ENCODE measurements at places on chromosomes 7 and 10. TPM values are rescaled to one million over a fixed set of nuclear protein-coding genes. Genes with fewer than 3 reads are reported as not detected.

Gene OR6B1
- not detected for total RNA-seq

Gene PTPRN2
- total RNA-seq = 7.2 TPM

Gene COL1A2
- total RNA-seq = 0.16 TPM

Gene MPP7
- 13.5 TPM for total RNA-seq

Gene SLC26A5
- not detected for total RNA-seq

Gene CHAT
- total RNA-seq = not detected

Gene COL13A1
- total RNA-seq = not detected

Gene SPDYE1
- total RNA-seq = not detected

Gene MICALL2
- 2.2 TPM for total RNA-seq

Gene AMZ1
- total RNA-seq = not detected

Gene SMO
- not detected for total RNA-seq

Gene SEMA4G
- total RNA-seq = 0.40 TPM

Gene AKR1D1
- total RNA-seq = not detected

Gene CDNF
- 1.2 TPM for total RNA-seq

Gene ITPRID1
- total RNA-seq = not detected

Measured in activated CD8-positive, alpha-beta T cell treated with anti-CD3 and anti-CD28 coated beads, Interleukin-2, amount 10 ng/mL, durations not matched to agents 7 days and 5 days (primary cell).